Urinary bladder (tissue), 4 donors: ENCODE measurements at places on chromosomes 2 and 18. TPM values are rescaled to one million over a fixed set of nuclear protein-coding genes. Genes with fewer than 3 reads are reported as not detected.

The NEU4 gene
- 0.21 TPM for total RNA-seq

The ARID5A gene
- total RNA-seq = 10.7 TPM

The NAT8 gene
- not detected for total RNA-seq

DNA sequence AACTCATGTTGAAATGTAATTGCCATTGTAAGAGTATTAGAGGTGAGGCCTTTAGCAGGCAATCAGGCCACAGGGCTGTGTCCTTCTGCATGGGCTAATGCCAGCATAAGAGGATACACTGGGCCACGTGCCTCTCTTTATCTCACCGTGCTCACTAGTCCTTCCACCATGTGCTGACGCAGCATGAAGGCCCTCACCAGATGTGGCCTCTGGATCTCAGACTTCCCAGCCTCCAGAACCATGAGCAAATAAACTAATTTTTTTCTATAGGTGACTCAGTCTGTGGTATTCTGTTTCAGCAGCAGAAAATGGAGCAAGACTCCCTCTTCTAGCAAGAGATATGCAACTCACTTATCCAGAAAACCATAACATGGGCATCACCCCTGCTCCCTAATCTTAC lies 149.7 kb upstream of the ZNF236 start:
- no peak for DNase-seq

DNA sequence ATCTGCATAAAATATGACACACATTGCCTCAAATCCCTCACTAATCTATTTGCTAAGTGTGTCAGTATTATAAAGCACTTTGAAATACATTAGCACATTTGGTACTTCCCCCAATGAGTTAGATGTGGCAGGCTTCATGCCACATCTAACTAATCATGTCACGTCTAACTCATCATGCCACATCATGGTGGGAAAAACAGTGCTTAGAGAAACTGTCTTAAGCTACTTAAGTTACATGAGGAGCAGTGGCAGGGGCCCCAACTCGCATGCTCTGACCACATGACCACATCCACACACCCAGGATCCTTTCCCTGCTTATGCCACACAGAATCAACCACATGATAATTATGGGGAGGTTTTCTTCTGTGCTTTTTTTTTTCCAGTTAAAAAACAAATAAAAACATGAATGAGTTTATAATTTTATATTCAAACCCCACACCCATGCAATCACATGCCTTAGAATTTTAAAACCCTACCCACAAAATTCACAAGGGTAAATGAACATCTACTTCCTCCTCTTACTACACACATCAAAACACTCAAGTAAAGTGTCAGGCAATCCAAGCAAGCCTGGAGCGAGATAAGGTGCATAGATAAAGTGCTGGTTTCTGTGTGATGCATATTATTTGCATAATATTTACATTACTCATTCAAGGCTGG lies 1.6 kb downstream of the ABCA12 start:
- DNase-seq = no peak
